Motor neuron (in vitro differentiated cells): ENCODE measurements at places on chromosomes 7 and 10.
A peak's percentile ranks its signal among the peaks of the same experiment; 100 is the strongest.

GRCh38 chr10:1627945-1628344 lies 109.4 kb downstream of the ADARB2 start:
- ATAC-seq, result no peak

- no peak for ATAC-seq
Measured at GRCh38 chr7:139600306-139600705, 76.8 kb downstream of the CLEC2L start.

DNA sequence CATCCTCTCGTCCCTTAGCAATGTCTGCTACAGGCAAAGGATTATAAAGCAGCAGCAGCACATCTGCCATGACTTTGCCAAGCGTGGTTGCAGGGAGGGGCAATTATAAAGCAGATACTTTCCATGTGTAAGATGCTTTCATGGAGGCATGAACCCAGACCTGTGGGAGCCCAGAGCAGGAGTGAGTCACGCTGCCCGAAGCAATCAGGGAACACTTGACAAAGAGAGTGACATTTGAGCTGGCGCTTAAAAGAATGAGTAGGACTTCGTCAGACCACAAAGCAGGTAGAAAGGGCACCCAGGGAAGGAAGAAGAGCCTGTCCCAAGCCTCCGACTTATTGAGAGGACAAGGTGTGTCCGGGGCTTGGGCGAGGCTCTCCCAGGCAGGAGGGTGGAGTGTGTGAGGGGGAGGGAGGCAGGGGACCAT lies 147.2 kb downstream of the MYOF start:
- ATAC-seq, result no peak

DNA sequence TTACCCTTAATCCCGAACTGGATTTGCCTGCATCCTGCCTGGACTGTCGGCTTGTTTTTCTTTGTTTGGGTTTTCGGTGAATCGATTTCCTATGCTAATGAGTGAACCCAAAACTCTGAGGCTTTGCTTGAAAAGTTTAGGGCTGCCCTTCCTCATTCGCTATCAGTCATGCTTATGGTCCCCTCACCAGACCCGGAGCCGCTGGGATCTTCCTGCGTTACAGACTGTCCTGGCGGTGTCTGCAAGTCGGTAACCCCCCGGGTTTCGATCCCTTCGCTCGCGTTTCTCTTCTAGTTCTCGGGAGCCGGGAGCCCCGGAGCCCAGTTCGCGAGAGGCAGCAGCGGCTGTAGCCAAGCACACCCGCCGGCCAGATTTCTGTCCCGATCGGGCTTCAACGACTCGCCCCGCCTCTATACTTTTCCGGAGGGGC lies 2.2 kb downstream of the EMX2 start:
- ATAC-seq, result no peak

GRCh38 chr10:110818311-110819256 lies 53.1 kb upstream of the PDCD4 start:
- ATAC-seq, result no peak

DNA sequence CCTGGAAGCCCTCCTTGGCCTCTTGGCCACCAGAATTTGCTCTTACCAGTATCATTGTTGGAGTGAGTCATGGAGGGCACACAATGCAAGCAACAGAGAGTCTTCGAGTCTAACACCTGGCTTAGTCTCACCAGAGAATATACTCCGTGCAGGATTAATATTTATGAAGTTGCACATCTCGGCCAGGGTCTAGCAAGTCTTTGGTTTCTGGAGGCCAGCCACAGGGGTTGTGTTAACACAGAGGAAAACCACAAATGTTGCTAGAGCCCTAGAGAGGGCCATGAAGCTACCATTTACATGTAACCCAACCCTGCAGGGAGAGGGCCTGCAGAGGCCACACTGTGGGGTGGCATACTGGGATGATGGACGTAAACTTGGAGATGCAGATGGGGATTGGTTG lies 71.8 kb downstream of the MTPN start:
- no peak for ATAC-seq

DNA sequence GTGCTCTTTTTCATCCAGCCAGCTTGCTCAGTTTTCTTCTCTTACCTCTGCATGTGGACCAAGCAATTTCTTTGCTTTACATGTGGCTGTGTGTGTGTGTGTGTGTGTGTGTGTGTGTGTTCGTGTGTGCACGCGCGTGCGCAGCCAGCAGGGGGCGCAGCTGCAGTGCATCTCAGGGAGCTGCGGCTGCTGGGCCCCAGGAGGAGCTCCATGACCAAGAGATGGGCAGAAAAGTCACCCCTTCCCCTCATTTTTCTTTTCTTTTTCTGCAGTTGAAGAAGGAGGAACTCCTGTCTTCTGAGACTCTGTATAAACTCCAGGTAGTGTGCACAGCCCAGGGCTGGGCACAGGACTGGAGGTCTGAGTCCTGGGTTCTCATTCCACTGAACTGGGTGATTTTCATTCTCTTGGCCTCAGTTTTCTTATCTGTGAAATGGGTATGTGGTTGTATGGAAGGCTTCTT lies 41.8 kb downstream of the BLNK start:
- ATAC-seq, result peak; percentile 28

DNA sequence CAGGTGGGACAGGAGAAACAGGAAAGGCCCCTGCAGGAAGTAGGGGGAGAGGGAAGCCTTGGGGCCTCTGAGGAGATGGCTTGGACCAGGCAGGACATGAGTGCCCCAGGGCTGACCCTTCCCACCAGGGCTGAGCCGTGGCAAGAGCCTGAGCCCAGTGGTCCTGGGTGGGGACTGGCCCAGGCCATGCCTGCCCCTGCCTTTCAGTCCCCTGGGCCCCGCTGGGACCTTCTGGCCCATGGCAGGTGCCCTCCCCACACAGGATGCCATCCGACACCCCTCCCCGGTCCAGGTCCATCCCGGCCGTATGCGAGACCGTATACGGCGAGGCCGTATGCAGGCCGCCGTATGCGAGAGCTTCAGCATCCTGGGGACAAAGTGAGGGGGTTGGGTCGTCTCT lies 2.0 kb downstream of the GRIFIN start:
- no peak for ATAC-seq

DNA sequence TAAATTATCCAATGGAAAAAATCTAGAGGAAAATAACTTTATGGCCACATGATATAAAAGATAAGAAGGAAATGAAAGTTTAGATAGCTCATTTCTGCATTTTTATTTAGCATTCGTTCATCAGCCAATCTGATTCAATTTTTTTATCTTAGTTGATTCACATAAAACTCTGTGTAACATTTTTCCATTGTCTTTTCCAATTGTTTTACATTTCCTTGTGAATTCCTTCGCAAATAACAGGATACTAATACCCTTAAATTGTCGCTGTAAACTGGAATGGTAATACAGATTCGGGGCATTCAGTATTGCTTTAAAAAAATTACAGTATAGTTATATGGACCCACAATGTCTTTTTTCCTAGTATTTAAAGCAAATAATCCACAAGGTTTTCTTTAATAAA lies 136.4 kb downstream of the CUBN start:
- ATAC-seq, result no peak

DNA sequence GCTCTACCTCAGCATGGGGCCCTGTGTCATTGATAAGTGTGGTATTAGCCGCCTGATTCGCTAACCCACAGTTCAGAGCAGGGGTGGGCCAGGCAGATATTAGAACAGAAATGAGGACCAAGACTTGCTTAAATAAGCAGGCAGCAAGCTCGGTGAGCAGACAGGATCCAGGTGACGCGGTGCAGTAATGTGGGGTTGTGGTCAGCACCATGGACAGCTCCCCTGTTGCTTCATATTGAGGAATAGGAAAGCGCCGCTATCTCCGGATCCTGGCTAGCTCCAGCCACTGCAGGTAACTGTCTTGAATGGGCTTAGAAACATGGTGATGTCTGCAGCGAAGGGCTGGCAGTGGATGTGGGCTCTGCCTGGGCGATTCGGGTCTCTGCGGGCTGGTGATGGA lies 51.3 kb upstream of the GPR26 start:
- ATAC-seq, result no peak

DNA sequence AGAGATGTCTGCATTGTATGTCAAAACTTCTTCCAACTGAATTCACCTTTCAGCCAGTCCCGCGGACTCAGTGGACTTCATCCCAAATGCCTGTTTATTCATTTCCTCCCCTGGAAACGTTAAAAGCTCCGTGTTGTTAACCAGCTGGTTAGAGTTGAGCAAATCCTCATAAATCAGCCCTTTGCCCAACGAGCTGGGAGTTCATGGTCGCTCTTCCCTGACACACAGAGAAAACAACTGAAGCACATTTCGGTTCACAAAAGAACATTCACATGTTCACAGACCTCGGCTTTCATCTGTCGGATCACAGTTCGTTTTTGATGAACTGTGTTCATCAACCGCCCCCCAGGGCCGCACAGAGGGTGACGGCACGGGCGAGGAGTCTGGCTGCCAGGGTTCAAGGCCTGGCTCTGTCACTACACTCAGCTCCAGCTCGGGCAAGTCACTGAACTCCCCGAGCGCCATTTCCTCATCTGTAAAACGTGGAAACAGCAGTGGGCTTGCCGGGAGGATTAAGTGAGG lies 62.6 kb downstream of the GLI3 start:
- peak; percentile 91 for ATAC-seq

DNA sequence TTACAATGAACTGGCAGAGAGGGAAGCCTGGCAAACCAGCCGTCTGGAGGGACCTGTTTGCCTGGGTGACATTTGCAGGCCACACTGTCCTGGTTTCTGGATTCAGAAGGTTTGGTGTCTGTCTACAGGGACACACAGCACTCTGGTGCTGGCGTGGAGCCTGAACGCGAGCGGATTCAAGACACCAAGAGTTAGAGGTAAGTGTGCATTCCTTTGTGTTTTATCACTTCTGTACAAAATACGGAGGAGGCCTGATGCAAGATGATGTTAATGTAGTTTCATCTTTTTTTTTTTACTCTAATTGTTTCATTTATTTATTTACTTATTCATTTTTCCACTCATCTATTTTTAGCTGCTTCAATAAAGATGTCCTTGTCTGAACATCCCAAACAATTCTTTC lies 485.3 kb upstream of the ADARB2 start:
- no peak for ATAC-seq

- no peak for ATAC-seq
Measured at GRCh38 chr10:28014651-28015050, 15.8 kb upstream of the ODAD2 start.

DNA sequence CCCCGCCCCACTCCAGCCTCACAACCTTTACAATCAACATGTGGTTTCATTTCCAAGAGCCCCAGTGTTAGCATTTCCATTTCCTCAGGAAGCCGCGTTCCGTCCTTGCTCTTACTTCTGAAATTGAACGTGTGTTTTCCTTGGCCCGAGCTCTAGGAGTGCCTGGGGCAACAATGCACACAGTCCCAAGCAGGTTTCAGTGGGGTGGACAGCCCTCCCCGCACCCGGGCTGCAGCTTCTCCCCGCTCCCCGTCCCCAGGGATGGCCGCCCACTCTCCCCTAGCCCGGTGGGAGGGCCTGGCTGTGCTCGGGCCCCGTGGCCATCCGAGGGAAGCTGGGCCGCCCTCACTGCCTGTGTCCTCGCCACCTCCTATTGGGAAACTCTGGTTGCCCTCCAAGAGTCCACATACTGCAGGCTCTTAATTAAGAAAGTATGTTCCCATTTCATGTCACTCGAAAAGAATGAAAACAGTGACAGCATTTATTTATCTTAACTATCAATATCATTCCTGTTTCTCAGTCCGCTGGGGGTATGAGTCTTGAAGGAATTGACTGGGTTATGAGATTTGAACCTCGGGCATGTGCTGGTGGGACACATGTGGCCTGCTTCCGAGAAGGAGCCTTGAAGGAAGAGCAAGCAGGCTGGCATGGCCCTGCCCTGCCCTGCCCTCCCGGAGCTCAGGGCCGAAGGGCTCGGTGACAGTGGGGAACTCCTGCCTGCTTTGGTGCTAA lies 163.8 kb downstream of the GRK5 start:
- ATAC-seq, result no peak

GRCh38 chr10:59905066-59905730 lies 1.2 kb downstream of the CCDC6 start:
- ATAC-seq, result no peak

DNA sequence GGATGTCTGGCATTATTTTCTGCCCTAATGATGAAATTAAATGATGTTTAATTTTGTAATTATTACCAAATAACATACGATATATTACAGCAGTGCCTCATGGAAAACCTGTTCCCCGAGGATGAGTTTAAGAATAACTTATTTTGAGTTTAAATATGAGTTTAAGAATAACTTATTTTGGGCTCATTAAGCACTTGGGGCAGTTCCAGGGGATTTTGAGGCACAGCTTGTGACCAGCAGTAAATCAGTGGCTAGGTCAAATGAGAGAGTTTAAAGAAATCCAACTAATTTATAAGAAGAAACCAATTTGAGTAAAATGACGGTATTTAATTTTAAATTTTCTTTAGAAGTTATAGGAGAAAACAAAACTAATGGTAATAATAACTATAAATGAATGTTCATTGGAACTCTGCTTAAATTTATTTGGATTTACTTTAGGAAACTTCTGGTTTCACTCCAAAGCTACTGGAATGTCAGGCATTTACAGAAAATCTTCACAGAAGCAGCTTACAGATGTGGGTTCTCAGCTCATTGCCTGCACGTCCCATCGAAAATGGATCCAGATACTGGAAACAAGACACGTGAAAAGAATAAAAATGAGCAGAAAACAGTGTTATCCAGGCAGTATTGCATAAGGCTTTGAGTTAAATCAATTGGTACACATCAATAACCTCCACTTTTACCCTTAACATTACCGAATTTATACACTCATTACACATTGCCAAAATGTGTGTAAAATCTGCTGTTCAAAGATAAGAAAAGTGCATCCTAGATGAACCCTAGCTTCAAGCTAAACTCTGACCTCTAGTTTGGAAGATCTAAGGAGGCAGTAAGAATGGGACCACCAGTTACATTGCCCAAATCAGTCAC lies 784.5 kb upstream of the IGFBP3 start:
- ATAC-seq, result no peak

- no peak for ATAC-seq
Measured at GRCh38 chr10:94091649-94092048, 97.9 kb downstream of the PLCE1 start.

DNA sequence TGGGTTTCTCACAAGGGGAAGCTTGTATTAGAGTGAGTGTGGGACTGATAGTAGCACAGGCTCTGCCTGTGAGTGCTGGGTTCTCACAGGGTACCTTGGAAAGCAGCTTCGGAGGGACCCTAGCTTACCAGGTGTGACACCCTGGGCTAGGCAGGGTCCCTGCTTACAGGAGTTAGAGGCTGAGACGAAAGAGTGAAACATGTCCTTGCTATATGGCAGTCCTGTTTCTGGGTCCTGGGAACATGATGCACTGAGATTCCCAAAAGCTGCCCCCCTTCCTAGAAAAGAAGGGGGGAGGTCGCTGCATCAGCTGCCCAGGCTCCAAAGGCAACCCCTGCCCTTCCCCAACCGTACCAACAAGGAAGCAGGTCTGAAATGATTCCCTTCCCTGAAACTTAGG lies 6.3 kb upstream of the ARHGAP22 start:
- no peak for ATAC-seq

- no peak for ATAC-seq
Measured at GRCh38 chr10:58175990-58176900, 91.4 kb downstream of the IPMK start.

DNA sequence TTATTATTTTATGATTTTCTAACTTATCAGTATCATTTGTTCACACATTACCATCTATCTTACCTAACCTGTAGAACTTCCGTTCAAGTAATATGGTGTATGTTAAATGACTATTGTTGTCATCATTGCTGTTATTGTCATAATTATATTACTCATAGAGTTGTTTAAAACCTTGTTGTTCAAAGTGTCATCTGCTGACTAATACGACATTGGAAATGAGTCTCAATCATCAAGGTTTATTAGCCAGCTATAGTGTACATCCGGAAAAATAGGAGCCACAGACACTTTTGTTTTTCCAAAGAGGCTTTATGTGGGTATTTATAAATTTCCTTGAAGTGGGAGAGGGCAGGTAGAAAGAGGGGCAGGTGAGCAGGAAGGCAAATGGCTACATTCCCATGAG lies 386.9 kb upstream of the LRRTM3 start:
- no peak for ATAC-seq

GRCh38 chr7:100061518-100062193 lies 12.1 kb downstream of the ZSCAN21 start:
- ATAC-seq, result no peak
